ENCODE measurements at places on chromosomes 6 and 20. TPM values are rescaled to one million over a fixed set of nuclear protein-coding genes. Genes with fewer than 3 reads are reported as not detected.

CFB gene
- total RNA-seq: 2.2 TPM

VGLL2 gene
- not detected for total RNA-seq

ASIP gene
- not detected for total RNA-seq

USP49 gene
- total RNA-seq: 1.1 TPM

ULBP2 gene
- 7.4 TPM for total RNA-seq

HLA-DQA2 gene
- not detected for total RNA-seq

- DNase-seq: peak; percentile 39
Measured at GRCh38 chr6:74044417-74045096, 348.6 kb downstream of the CD109 start.

DNA sequence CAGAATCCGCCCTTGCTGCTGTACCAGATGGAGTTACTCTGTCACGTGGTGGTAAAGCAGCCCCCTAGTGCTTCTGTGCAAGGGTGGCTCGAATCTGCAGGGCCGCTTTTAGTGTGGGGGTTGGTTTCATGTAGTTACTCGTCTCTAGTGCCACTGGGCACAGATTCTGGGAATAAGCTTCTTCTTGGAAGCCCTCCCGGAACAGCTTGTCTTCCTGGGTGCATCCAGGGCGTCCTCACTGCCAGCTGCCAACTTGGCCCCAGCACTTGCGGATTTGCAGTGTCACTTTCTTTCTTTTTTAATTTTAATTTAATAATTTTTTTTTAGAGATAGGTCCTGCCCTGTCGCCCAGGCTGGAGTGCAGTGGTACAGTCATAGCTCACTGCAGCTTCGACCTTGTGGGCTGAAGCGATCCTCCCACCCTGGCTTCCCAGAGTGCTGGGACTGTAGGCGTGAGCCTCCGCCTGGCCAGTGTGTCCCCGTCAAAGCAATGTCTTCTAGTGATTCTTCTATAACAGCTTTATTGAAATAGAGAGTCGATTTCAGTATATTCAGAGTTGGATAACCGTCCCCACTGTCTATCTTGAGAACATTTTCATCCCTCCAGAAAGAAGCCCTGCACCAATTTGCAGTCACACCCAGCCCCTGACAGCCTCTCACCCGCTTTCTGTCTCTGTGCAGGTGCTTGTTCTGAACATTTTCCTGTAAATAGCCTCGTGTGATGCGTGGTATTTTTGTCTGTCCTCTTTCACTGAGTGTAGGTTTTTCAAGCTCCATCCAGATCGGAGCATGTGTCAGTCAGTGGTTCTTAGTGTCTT is 25.9 kb downstream of the PYGB start:
- no peak for DNase-seq

GRCh38 chr20:63025534-63026331 is 19.0 kb upstream of the BHLHE23 start:
- DNase-seq: peak; percentile 60

DNA sequence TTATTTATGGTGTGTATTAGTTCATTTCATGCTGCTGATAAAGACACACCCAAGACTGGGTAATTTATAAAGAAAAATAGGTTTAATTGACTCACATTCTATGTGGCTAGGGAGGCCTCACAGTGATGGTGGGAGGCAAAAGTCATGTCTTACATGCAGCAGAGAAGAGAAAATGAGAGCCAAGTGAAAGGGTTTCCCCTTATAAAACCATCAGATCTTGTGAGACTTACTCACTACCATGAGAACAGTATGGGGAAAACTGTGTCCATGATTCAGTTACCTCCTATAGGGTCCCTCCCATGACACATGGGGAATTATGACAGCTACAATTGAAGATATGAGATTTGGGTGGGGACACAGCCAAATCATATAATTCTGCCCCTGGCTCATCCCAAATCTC is 150.0 kb upstream of the AHI1 start:
- no peak for DNase-seq

GRCh38 chr6:125787791-125788190 is 3.0 kb upstream of the NCOA7 start:
- DNase-seq: no peak

DNA sequence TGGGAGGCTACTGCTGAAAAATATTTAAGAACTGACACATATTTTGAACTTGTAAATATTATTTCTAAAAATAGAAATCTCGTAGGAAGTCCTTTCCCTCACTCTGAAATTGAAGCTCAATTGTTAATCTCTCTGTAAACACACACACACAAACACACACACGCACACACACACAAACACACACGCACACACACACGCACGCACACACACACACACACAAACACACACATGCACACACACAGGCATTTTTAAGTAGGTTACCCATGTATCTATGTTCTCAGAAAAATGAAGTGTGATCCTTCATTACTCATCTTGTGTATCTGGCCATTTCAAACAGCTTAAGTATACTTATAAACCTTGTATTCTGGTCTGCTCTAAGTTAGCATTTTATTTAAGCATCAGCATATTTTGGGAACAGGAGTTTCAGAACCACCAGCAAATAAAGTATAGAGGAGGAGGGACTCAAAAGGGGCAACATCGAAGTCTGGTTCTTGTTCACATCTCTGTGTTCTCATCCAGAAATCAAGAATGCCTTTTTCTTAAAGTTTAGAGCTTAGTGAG is 11.6 kb downstream of the CCN6 start:
- DNase-seq: no peak

GRCh38 chr20:22866812-22867341 is 168.2 kb upstream of the SSTR4 start:
- no peak for DNase-seq

GRCh38 chr20:46619445-46619844 is 31.8 kb downstream of the SLC13A3 start:
- no peak for DNase-seq

DNA sequence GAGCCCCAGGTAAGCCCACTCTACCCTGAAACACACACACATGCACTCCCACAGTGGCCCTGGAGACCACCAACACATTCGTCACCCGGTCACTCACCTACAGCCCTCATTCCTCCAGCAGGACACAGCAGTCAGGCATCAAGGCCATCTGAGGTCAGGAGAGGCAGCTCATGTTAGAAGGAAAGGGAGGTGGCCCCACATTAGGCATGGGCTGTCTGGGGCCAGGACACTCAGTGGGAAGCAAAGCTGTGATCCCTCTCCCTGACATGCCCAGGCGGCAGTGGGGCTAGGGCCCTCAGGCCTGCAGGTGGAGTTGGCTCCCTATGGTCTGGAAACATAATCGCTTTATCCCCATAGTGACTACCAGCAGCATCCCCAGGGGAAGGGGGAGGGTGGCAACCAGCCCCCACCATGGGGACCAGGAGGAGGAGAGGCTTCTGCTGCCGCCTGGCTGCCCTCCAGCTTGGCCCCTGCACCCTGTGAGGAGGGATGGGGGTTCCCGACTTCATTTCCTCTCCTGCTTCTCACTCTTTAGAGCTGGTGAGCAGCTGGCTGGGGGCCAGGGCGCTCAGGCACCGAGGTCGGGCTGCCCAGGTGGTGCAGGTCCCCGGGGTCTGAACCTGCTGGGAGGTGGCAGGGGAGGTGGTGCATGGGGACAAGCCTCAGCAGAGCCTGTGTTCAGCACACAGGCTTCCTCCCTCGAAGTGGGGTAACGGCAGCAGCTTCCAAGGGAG is 76.6 kb upstream of the CST7 start:
- DNase-seq: no peak

- DNase-seq: no peak
Measured at GRCh38 chr6:116313101-116313776, 33.5 kb upstream of the TSPYL1 start.

GRCh38 chr6:69953491-69953890 is 87.1 kb downstream of the COL19A1 start:
- no peak for DNase-seq

DNA sequence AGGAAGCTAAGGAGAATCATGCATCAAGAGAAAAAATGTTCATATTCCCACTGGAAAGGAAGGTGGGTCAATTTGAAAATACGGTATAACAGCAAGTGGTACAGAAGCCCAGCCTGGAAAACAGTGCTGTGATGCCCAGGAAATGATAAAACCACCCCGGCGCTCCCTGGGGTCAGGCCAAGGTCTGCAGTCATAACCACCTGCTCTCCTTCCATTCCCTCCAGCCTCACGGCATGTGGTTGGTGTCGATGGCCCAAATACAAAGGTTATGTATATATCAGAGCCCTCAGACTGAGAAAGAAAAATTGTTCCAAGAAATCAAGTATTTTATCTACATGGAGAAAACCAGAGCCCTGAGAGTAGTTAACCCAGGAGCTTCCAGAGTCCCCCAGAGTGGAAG is 208.1 kb upstream of the CDYL start:
- DNase-seq: peak; percentile 36

GRCh38 chr20:46683011-46683667 is 6.1 kb downstream of the TP53RK start:
- no peak for DNase-seq

DNA sequence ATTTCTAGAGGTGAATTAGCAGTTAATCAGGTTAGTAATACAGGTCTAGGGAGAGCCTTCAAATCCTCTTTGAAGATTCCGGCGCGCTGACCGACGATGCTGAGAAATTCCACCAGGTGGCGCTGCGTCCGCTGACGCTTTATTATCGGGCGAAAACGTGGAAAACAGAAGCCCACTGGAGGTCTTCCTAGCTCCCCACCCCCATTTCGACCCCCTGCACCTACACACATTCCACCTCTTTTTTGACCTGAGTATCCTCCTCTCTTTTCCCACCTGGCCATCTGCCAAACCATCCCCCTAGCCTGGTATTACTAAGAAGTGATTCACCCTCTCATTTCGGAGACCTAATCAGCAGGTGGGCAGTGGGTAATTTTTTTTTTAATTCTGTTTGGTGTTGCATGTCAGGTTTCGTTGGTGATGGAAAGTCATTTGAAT is 65.4 kb upstream of the RIN2 start:
- no peak for DNase-seq

- no peak for DNase-seq
Measured at GRCh38 chr20:63052571-63053431, 46.0 kb upstream of the BHLHE23 start.

DNA sequence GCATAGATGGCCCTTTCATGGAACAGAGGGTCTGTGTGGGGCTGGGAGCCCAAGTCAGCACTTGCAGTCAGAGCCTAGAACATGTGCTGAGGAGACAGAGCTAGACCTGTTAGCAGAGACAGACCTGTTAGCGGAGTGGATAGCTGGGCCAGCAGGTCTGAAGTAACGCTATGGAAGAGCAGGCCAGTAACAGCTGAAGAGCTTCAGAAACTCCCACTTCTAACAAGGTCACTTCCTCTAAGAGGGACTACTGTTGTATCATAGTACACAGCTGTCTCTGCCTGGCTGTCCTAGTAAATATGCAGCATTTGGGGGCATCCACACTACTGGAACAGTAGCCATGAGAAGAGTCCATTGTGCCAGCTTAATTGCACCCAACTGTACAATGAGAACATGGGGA is 41.2 kb upstream of the POLR1H start:
- no peak for DNase-seq

DNA sequence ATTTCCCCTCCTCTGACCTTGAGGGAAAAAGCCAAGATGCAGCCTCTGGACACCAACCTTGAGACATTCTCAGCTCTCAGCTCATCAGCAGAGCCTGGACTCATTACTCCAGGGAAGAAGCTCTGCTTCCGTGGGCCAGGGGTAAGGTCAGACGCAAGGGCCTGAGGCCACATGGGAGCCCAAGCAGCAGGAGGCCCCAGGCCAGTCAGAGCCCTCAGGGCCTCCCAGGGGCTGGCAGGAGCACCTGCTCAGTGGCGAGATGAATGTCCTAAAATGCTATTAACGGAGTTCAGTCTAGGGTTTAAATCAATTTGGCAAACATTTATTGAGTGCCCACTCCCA is 208.6 kb downstream of the ERMARD start:
- no peak for DNase-seq
